ENCODE measurements at places on chromosomes 5 and 9.
A peak's percentile ranks its signal among the peaks of the same experiment; 100 is the strongest.

- no peak for DNase-seq
These were observed 3.0 kb downstream of the TLE4 start for GRCh38 chr9:79574781-79575180.

DNA sequence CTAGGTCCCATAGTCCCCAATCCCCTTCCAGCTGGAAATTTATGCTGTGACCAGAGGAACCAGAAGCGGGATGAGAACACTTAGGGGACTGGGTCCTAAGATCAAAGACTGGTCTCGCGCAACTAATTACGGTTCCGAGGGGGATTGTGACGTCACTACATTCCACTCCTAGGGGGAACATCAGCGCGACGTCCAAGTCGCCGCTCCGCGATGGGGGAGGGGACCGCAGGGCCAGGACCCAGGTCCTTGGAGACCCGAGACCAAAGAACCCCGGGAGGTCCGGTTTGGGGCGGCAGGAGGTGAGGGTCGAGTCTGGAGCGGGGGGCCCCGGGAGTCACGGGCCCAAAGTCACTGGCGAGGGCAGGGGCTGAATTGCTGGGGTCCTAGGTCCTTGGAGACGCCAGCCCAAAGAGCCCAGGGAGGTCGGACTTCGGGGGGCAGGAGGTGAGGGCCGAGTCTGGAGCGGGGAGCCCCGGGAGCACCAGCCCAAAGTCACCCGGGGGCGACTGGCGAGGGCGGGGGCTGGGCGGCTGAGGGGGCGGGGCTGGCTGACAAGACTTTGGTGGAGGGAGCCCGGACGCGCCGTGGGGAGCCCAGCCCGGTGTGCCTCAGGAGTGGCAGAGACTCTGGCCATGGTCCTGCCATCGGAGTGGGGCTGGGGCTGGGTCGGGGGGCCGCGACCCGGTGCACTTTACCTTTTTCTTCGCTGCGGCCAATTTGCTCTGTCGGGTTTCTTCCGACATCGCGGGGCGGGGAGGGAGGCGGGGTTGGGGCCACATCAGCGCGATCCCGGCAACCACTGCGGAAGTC lies at the start of gene GOLGA2:
GOLGA2 (minus strand) TSS at position 810 of the 810 bp plus-strand sequence; CDS start at position 779, 31 bp downstream.
- peak; percentile 74 for DNase-seq

- no peak for DNase-seq
These were observed 124.6 kb downstream of the ATP10B start for GRCh38 chr5:160727296-160727997.

DNA sequence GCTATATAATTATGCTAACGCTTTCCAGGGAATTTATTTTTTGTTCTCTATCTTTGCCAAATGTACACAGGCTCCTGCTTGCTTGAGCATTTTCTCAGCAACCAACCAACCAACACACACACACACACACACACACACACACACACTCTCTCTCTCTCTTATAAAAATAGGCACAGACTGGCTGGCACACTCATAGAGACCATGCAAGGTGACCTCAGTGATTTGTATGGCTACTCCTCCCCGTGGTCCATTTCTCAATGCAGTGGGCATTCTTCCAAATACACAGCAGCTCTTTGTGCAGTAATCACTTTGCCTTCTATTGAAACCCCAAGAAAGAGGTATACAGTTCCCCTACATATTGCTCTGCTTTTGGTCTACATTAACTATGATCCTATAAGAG lies 416.0 kb downstream of the MAN2A1 start:
- peak; percentile 32 for DNase-seq

DNA sequence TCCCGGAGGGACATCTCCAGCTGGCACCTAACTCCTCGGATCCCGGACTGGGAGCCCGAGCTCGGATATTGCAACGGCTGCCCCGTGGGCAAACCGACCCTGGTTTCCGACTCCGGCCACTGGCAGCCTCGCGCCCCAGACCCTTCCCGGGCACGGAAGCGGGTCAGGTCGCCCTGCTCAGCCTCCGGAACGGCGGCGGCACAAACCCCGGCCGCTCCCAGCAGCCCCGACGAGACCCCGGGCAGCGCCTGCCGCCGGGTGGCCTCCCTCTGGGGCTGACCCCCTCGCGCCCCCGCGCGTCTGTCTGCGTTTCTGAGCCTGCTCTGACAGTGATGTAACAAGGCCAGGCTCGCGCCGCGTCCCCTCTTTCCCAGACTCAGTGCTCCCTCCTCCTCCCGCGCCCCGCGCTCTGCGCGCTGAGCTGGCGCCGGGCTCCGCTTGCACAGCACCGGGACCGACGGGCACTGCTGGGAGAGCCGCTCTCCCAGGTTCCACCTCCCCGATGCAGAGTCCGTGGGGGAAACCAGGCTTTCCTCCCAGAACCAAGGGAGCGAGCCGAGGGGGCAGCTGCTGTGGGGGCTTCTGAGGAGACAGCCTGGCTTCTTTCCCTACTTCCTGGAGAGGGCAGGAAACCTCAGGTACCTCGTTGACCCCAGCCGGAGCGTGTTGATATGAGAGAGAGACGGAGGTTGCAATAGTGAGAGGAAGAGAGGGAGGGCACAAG lies at the start of gene TMEM215:
TMEM215 (plus strand) TSS at position 373 of the 724 bp plus-strand sequence. CDS start 644 bp downstream, outside the sequence.
- DNase-seq, result peak; percentile 23

GRCh38 chr9:113482991-113483675 lies 19.6 kb downstream of the RGS3 start:
- DNase-seq, result no peak
